GDM1 (cell line): ENCODE measurements at places on chromosomes 11 and 22.

- DNase-seq, result no peak
These were observed 13.8 kb upstream of the AMOTL1 start for GRCh38 chr11:94754335-94754734.

DNA sequence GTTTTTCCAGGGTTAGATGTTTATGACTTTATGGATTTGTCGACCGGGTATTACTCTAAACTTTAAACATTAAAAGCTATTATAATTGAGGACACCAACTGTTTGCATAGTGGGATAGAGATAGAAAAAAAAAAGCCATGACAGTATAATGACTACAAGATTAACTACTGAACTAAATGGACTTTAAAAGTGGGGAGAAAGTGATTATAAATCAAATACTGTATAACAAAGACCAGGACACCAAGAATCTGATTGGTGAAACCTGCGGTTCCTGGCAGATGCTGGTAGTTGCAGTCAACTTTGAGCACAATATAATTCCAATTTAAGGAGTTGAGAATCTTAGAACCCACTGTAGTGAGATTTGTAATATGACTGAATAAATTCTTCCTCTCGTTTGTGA, 2.5 kb downstream of the CRKL start:
- DNase-seq, result no peak

GRCh38 chr11:110493346-110493745, 63.6 kb downstream of the FDX1 start:
- DNase-seq, result no peak

- no peak for DNase-seq
These were observed 41.2 kb upstream of the GRAMD4 start for GRCh38 chr22:46578824-46579561.

DNA sequence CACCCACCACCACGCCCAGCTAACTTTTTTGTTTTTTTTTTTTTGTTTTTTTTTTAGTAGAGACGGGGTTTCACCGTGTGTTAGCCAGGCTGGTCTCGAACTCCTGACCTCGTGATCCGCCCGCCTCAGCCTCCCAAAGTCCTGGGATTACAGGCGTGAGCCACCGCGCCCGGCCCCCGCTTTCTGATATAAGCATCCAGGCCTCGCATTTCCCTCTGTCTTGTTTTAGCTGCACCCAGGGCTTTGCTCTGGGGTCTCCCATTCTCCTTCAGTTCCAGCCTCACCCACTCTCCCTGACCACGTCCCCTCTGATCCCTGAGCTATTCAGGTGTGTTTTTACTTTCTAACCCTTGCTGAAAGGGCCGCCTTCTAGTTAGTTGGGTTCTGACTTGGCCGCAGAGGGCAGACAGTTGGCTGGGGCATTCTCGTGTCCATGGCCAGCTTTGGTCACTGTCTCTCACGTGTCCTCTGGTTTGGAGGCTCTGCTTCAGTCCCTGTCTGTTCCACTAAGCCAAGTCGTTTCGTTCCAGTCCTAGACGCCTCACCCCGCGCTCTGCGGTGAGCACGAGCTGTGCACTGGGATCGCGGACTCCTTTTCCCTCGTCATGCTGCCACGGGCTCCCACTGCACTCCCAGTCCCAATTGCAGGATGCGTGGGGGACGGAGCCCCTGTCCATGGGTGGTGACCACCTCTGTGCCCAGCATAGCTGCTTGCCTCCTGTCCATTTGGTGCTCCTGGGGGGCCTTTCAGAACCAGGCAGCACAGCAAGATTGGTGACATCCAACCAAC, 6.0 kb upstream of the TNNT3 start:
- DNase-seq, result no peak
